ENCODE measurements at places on chromosomes 6 and 20.

- DNase-seq: no peak
These were observed 112.0 kb downstream of the CDK19 start for GRCh38 chr6:110703010-110703905.

DNA sequence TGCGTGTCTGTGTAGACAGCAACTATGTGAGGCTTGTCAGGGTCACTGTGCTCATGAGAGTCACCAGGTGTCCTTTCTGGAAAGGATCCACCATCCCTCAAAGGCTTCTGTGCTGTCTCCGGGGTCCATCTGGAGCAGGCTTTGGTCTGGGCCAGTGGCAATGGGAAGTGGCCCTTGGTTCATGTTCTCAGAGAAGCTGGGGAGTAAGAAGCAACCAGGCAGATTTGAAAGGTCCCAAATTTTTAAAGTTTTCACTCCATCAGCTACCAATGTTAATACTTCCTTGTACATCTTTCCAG, 68.2 kb downstream of the GCNT2 start:
- DNase-seq: no peak

GRCh38 chr20:54168961-54169862, 4.6 kb downstream of the CYP24A1 start:
- DNase-seq: no peak

DNA sequence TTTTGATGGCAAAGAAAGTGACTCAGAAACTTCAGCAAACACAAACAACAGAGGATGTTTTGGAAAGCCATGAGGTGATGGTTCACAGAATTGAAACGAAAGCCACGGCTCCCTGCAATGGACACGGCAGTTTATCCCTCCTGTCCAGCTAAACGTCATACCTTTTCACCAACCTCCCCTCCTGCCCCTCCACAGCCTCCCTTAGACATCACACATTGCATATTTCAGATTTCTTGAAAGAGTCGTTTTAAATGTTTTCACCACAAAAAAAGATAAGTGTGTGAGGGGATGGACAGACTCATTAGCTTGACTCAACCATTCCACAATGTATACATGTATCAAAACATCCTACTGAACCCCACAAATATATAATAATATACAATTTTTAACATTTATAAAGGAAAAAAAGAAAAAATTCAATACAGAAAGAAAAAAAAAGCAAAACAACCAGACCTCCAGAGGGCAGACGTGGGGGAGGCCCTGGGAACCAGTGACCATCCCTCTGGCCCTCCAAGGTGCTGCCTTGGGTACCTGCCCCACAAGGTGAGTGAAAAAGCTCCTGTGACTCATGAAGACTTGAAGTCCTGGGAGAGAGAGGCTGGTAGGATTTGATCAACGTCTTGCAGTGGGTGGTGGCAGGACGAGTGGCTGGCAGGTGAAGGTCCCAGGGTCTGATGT, 117.2 kb upstream of the THBS2 start:
- no peak for DNase-seq

GRCh38 chr6:118514689-118515088, 33.4 kb upstream of the PLN start:
- DNase-seq: no peak

DNA sequence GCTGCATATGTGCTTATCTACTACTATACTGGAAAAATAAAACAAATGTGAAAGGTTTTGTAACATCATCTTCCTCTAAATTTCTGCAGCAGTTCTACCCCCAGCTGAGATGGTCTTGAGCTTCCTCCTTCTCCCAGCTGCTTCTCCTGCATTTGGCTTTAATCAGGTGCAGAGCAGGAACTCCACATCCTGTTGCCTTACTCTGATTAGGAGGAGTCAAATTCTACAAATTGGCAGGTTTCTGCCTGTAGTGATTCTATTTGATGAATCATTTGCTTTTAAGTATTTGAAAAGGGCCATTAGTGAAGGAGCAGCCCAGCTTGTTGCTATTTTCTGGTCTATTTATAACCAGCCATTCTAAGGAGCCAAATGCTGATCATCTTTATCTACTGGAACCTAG, 224.5 kb downstream of the GMDS start:
- peak; percentile 30 for DNase-seq

DNA sequence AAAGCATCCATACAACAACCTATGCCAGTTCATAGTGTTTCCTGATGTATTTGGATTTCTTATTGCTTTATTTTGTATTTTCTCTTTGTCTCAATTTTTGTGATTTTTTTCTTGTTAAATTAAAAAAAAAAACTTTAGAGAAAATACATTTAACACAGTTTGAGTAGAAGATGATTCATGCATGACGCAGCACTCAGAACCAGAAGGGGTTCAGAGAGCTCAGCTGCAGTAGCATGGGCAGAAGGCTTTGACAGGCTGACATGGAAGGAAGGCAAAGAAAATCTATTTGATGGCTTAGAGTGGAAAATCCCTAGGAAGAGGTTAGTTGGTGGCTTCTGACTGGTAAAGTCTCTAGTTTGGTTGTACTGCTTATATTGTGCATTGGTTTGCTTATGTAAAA, 207.2 kb upstream of the STXBP5 start:
- DNase-seq: peak; percentile 67

DNA sequence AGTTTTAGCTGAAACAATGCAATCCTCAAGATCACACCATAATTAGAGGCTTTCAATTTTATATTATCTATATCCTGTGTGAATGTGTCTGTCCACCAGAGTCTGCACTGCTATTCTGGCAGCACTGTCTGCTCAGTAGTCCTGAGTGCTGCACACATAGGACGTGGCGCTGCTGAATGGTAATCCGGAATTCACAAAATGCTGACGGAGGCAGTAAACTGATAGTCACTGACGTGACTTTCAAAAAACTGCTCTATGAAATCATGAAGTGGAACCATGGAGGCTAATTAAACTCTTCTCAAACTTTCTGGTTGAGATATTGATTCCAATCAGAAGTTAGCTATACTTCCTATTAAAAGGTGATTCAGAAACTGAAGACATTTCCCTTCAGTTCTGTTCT, 190.8 kb upstream of the NOX3 start:
- no peak for DNase-seq

- DNase-seq: no peak
These were observed 222.7 kb upstream of the OPRM1 start for GRCh38 chr6:153816366-153816765.

- no peak for DNase-seq
These were observed 10.4 kb downstream of the CD40 start for GRCh38 chr20:46128310-46129151.

DNA sequence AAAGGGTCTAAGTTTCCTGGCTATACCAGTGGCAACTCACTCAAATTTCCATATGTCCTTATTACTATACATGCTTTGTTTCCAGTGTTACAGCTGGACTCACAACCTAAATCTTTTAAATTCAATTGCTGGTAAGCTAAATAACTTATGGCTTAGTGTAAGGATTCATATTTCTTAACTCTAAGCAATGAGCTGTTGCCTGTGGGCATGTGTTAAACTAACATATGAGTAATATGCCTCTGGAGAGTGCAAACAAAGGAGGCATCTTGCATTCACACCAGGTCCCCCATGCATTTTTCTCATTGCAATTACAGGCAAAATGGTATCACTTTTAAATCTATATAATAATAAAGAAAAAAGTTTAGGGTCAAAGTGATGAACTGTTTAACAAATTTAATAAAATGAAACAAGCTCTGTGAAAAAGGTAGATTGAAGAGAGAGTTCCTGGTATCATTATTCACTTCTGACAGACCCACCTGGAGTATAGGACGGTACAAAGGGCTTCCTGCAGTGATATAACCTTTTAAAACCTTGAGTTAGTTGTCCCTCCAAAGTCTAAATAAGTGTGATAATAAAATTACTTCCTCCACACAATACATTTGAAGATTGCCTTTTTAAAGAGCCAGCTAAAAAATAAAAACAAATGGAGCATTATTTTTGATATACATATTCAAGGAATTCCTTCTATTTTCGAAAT, 57.6 kb upstream of the HMGCLL1 start:
- peak; percentile 64 for DNase-seq

DNA sequence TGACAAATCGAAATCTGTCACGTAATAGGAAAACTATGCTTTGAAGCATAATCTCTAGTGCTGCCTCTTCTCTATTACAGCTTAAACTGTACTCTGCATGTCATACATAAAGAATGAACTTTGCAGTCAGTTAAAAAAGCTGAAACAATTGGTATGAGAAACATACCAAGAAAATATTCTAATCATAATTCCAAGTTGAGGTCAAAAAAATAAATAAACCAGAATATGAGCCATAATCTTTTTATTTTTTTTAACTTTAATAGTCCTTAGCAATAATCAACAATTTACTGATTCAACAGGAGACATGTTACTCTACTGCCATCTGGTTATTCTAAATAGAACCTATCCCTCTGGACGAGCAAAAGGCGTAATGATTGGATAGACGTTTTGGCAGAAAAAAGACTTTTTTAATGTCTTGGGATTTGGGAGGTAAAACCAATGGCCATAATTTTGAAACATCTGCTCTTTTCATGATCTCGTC, 224.4 kb upstream of the FLRT3 start:
- DNase-seq: no peak

DNA sequence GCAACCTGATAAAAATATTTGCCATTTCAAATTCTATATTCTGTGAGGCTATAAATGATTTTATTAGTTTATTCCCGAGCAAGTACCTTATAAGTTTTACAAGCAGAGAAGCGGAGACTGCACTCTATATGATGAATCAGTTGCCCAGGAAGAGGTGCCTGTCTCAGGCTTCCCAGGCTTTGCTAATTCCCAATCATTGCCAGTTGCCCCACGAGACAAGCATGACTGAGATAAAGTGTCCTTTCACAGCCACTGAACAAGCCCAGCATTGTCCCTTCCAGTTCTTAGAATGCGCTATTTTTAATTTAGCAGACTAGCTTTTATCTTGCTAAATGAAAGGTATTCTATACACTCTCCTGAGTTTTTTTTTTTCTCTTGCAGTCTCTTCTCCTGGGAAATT, 260.7 kb downstream of the ALDH8A1 start:
- no peak for DNase-seq

DNA sequence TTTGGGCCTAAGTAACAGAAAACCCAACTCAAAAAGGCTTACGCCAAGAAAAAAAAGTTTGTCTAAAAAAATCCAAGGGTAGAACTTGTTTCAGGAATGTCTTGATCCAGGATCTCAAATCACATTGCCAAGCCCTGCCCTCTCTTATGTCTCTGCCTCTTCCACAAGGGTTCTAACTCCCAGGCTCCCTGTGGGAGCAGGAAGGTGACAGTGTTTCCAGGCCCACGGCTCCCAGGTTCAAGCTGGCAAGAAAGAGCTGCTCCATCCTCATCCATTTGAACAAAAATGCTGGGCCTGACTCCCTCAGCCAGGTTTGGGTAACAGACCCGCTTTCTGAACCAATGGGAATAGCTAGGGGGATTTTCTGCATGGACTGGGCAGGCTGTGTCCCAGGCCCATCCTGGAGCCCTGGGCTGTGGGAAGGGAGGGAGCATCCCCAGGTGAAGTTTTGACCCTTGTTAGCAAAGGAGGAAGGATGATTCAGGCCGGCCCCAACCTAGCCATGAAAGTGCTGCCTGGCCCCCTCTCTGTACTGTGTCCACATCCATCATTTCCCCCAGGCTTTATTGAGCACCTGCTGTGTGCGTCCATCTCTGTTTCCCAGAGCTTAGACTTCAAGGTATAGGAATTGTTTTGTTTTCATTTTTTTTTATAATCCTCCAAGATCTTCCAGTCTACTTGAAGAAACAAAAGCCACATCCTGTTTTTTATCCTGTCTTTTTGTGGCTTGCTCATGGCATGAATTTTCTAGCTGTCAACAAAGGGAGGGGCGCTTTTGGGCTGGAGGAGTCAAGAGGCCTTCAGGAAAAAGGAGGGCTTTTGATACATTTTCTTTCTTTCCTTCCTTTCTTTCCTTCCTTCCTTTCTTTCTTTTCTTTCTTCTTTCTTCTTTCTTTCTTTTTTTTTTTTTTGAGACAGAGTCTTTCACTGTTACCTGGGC, 159.8 kb downstream of the TFAP2C start:
- DNase-seq: peak; percentile 61

GRCh38 chr20:58417438-58417837, 28.4 kb downstream of the VAPB start:
- no peak for DNase-seq

GRCh38 chr6:139415365-139415764, 40.9 kb upstream of the CITED2 start:
- DNase-seq: no peak

- peak; percentile 32 for DNase-seq
These were observed 1.3 kb upstream of the NDUFAF4 start for GRCh38 chr6:96899019-96899418.

GRCh38 chr20:60330461-60330860, 372.2 kb downstream of the CDH26 start:
- DNase-seq: no peak

All from EL (cell line).